Transverse colon (tissue), 4 donors: ENCODE measurements at places on chromosomes 12 and 14. TPM values are rescaled to one million over a fixed set of nuclear protein-coding genes. Genes with fewer than 3 reads are reported as not detected.

SLC10A1 gene
- not detected for total RNA-seq

PPM1H gene
- 3.1 TPM for total RNA-seq

REP15 gene
- 7.5 TPM for total RNA-seq

- no peak for DNase-seq
These were observed 17.1 kb upstream of the MDM1 start for GRCh38 chr12:68349220-68349621.

DNA sequence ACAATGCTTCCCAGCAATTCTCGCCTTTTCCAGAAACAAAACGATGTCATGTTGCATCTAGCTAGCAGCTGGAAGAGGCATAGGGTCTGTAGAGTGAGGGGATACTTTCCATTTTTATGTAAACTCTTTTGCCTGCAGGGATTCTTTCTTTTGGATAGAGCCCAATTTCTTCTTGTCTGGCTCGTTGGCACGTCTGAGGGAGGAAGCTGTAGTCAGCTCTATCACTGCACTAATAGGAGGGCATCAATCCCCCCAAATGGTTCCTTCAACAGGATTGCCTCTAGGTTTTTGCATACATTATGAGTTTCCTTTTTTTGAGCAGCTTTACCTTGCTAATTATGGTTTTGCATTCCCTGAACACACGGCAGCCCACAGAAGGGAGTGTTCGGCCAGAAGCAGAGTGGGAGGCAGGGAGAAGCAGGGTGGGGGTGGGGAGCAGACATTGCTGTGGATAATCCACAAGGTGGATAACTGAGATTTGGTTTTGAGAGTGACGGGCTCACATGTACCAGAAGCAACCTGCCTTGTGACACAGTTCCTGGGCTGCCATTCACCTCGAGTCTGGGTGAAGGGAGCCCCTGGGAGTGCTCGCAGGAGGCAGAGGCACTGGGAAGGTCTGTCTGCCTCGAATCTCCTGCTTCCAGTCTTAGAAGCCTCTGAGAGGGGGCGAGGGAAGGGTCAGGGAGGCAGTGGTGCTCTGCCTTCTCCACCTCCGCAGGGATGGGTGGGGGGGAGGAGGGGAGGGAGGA lies 24.5 kb downstream of the LRTM2 start:
- no peak for DNase-seq

DNA sequence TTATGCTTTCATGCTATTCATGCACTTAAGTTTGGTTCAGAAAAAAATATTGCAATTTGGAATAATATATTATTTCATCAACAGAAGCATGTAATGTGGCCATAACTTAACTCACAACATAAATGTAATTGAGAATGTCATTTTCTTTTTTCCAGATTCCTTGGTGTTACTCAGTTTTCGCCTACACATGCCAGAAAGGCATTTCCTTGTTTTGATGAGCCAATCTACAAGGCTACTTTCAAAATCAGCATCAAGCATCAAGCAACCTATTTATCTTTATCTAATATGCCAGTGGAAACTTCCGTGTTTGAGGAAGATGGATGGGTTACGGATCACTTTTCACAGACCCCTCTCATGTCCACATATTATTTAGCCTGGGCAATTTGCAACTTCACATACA lies 14.4 kb downstream of the TRHDE start:
- no peak for DNase-seq

DNA sequence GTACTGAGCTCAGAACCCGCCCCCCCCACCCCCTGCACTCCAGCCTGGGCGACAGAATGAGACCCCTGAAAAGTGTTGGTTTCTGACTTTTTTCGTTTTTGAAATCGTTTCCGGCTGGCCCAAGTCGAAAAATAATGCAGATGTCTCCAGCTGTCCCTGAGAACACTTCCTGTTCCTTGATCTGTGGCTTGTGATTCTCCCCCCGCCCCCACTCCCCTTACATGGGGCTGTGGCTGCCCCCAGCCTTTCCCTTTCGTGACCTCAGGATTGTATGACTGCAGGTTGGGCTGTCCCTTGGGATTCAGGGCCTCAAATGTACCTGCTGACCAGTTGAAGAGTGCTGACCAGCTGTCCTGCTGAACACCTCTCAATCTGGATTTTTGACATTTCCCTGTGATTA lies 34.1 kb downstream of the NOC4L start:
- DNase-seq, result no peak

DNA sequence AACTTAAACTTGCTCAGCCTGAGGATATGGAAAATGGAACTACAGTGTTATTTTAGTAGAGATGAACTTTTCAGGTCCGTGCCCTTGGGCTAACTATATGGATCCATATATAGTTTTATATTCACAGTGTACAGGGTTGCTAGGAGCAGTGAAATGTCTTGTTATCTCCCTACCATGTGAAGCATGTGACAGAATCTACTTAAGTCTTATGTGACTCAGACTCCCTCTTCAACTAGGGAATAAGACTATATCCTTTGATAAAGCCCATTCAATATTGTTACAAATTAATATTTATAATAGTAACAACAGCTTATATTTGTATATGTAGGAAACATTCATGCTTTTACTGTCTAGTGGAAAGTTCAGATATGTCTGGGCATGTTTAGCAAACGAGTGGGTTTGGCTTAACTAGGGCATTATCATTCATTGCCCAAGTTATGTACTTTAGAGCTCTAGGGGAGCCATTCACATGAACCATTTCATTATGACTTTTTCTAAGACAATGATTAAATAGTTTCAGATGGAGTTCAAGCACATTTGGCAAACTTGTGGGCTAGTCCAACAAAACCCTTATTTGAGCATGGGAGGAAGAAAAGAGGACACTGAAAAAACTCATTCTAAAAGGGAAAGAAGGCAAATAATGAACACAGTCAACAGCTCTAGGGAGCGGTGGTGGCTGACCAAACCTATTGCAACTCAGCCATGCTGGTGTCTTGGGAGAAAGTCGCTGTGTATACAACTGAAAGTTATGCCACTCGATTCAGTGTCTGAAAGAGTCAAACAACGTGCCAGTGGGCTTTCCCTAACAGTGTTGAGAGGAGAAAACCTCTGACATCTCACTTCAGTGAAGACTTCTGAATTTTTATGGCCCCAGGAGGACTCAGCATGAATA lies 305.9 kb upstream of the G2E3 start:
- no peak for DNase-seq

- DNase-seq, result no peak
These were observed 117.3 kb downstream of the LLPH start for GRCh38 chr12:66013224-66013623.

DNA sequence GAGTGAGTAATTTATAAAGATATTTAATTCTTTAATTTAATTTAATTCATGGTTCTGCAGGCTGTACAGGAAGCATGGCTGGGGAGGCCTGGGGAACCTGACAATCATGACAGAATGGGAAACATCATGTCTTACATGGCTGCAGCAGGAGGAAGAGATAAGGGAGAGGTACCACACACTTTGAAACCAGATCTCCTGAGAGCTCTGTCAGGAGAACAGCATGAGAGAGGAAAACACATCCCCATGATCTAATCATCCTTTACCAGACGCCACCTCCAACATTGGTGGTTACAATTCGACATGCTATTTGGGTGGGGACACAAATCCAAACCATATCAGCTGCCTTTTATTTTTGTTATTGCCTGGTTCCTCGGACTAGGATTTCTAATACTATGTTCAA lies 928.6 kb downstream of the TMEM121 start:
- DNase-seq, result no peak

GRCh38 chr14:86798330-86798729 lies 1194.7 kb downstream of the GALC start:
- DNase-seq, result no peak

DNA sequence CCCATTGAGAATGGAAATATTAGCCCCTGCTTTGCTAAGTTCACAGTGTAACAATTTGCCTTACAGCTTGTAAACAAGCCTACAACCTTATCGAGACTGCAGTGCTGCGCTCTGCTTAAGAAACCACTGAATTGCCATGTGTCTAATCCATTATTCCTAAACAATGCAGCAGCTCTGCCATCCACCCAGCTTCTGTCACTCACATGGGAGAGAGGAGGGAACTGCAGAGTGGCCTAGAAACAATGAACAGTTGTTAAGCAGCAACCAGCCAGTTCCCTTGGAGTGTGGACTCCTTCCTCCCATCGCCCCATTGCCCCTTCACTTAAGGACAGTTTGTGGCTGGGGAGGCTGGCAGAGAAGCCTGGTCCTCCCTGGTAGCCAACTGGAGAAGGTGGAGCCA lies 42.9 kb downstream of the TESPA1 start:
- no peak for DNase-seq

DNA sequence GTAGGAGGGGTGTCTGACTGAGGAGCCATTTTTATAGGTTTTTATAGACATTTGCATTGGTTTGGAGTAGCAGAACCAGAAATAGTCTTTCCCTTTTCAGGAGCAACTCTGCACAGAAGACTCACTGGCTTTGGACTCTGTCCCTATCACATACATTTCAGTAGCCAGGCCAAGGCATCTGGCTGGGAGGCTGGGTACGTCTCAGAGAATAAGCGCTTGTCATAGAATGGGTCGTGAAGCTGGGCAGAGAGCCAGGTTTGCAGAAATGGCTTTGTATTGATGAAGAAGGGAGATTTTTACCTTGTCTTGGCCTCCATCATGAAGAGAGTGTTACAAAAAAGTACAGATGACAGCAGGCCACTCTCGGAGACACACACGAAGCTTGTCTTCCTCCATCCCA lies 98.6 kb downstream of the CACNA1C start:
- no peak for DNase-seq
